ENCODE measurements at places on chromosomes 5 and 9.

- no peak for DNase-seq
Observed at GRCh38 chr5:121744577-121744976, 107.1 kb upstream of the FTMT start.

DNA sequence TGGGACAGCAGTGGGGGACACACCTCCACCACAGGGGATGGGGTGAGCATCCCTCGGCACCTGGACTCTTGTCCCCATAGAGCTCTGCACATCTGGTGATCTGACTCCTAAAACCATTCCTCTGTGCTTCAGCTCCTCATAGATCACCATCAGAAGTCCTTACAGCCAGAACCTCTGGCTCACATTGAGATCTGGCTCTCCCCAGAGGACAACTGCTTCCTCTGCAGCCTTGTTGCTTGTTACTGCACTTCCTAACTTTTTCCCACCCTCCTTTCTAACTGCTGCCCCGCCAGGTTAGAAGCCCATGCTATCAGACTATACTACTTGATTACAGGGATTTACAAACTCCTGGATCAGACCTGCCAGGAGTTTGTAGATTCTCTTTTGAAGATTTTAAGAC is 64.5 kb downstream of the ARSB start:
- no peak for DNase-seq

DNA sequence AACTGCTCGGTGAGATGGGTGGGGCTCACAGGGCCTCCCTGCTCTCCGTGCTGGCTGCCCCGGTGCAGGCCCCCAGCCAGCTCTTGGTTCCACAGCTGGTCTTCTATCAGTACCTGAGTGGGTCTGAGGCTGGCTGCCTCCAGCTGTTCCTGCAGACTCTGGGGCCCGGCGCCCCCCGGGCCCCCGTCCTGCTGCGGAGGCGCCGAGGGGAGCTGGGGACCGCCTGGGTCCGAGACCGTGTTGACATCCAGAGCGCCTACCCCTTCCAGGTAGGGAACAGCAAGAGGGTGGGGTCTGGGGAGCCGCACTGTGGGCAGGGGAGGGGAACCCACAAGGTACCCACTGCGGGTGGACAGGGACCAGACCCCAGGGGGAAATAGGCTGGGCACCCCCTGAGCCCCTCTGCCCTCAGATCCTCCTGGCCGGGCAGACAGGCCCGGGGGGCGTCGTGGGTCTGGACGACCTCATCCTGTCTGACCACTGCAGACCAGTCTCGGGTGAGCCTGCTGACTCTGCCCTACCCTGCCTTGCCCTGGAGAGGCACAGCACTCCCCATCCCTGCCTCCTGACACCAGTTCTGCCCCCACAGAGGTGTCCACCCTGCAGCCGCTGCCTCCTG is 2.8 kb downstream of the MAMDC4 start:
- no peak for DNase-seq

- DNase-seq, result no peak
Observed at GRCh38 chr9:88800329-88800682, 191.0 kb upstream of the S1PR3 start.

DNA sequence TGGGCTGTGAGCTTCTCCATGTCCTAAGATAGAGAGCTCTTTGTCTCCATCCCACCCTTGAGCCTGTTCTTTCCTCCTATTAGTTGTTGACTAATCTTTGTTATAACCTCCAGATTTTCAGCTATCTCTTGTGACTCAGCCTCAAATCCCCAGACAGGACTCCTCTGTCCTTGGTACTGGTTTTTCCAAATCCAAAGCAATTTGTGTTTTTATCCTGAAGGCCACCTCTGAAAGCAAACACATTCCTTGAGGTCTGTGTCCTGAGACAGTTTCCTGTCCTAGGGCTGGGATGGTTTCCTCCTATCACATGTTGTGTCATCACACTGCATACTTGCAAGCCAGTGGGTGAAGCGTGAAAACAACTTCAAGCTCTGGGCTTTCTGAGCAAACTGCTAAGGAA is 8.5 kb downstream of the TNC start:
- DNase-seq, result no peak

GRCh38 chr9:100884518-100884917 is 144.0 kb upstream of the PLPPR1 start:
- no peak for DNase-seq

GRCh38 chr5:1110307-1111240 is 1.3 kb downstream of the SLC12A7 start:
- no peak for DNase-seq

- DNase-seq, result no peak
Observed at GRCh38 chr5:168424594-168425323, 61.5 kb upstream of the RARS1 start.

DNA sequence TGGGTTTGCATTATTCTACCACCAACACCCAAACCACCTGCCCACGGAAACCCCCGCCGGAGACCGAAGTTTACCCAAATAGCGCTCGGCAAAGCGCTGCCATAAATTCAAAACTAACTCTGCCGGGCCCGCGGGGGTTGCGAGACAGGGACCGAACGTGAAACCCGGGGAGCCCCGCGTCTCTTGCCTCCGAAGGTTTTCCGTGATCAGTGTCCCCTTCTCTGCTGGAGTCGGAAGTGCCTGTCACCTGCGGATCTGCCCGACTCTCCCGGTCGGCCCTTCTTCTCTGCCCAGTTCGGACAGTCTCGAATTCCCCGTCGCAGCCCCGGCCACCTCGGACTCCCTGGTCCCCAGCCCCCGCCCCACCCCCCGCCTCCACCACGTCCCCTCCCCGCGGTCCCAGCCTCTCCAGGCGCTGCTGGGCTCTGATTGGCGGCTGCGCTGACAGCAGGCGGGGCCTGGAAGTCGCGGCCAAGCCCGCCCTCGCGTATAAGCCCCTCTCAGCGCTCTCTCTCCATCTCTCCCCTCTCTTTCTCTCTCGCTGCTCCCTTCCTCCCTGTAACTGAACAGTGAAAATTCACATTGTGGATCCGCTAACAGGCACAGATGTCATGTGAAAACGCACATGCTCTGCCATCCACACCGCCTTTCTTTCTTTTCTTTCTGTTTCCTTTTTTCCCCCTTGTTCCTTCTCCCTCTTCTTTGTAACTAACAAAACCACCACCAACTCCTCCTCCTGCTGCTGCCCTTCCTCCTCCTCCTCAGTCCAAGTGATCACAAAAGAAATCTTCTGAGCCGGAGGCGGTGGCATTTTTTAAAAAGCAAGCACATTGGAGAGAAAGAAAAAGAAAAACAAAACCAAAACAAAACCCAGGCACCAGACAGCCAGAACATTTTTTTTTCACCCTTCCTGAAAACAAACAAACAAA is at the start of gene RORB:
Gene RORB, plus strand, starts transcription at position 517 of the 929 bp plus-strand sequence. CDS start 642 bp downstream, outside the sequence.
- DNase-seq, result no peak

GRCh38 chr9:7137571-7137970 is 379.8 kb downstream of the KDM4C start:
- DNase-seq, result no peak

GRCh38 chr5:105739732-105740131 is 1931.0 kb downstream of the EFNA5 start:
- DNase-seq, result no peak

- DNase-seq, result no peak
Observed at GRCh38 chr5:151799407-151799806, 27.7 kb downstream of the G3BP1 start.

GRCh38 chr5:160169326-160169725 is 50.1 kb upstream of the PWWP2A start:
- no peak for DNase-seq

- DNase-seq, result no peak
Observed at GRCh38 chr9:18666348-18666747, 192.4 kb downstream of the ADAMTSL1 start.

GRCh38 chr5:36238502-36239295 is 3.0 kb downstream of the NADK2 start:
- no peak for DNase-seq

- DNase-seq, result no peak
Observed at GRCh38 chr5:179414459-179415261, 69.4 kb upstream of the ADAMTS2 start.

GRCh38 chr5:97480313-97480712 is 297.3 kb upstream of the RIOK2 start:
- DNase-seq, result no peak

DNA sequence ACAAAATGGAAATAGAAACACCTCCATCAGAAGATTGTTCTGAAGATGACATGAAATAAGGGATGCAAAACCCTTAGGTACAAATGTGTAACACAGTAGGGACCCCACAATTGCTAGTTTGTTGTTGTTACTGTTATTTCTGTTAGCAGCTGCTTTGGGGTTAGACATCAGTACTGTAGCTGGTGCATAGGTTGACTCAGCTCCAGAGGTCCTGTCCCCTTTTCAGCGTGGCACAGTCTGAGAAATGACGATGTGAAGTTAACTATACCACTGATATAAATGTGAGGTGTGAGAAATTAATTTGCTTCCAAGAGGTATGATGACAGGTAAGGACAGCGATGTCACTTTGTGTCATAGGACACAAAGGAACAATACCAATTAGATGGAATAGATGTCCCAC is 384.6 kb upstream of the KLF4 start:
- DNase-seq, result no peak

- peak; percentile 54 for DNase-seq
Observed at GRCh38 chr9:272251-273213, 57.9 kb downstream of the DOCK8 start.

GRCh38 chr5:1285883-1286291 is 9.0 kb downstream of the TERT start:
- no peak for DNase-seq

DNA sequence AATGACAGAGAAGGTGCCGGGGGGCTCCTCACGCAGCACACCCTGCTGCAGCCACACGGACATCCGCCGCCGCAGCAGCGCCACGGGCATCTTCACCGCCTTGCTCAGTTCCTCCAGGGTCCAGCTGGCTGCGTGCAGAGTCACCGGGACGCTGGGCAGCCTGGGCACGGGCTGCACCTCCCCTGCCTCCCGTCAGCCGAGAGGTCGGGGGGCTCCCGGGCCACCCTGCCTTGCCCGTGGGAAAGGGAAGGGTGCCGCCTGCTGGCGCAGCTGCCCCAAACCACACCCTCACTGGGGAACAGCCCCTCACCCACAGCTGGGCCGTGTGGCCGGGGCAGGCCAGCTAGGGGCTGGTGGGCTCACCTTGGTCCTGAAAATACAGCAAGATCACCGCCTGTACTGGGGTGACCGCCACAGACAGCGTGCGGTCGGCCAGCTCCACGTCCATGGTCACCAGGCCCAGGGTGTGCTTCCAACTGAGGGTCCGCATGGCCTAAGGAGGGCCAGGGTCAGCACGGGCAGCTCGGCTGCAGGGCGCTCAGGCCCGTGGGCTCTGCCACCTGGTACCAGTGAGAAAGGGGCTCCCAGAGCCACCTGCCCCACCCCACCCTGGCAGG is 3.6 kb upstream of the TMEM210 start:
- DNase-seq, result no peak

DNA sequence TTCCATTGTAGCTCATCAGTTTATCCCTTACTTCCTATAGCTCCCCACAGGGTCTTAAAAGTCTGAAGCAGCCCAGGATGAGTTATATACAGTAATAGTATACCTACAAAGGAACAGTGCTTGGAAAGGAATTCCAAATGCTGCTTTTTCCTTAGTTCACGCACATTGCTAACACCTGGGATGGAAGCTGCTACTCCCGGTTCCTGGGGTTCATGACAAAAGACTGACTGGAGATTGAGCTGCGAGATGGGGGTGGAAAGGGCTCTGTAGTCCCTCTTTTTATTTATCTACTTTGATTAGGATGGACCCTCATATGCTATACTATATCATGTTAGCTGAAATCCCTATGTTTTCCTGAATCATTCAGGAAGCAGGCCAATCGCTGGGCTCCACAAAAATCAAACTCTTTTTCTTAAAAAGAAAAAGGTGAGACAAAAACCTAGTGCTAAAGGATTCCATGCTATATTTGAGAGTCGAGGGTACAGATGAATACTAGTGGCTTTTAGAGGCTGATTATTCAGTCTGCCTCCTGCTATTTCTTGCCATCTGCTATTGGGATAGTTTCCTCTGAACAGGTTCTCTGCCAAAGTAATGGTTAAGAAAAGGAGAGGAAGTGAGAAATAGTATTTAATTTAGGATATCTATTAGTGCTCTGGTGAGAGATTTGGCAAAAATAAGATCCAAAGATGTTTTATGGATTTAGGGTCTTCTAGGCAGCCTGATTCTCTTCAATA is 81.2 kb downstream of the MRPS27 start:
- DNase-seq, result no peak

GRCh38 chr9:137297966-137298365 is 4.1 kb downstream of the NRARP start:
- no peak for DNase-seq

- DNase-seq, result no peak
Observed at GRCh38 chr9:3032898-3033297, 189.0 kb upstream of the PUM3 start.

DNA sequence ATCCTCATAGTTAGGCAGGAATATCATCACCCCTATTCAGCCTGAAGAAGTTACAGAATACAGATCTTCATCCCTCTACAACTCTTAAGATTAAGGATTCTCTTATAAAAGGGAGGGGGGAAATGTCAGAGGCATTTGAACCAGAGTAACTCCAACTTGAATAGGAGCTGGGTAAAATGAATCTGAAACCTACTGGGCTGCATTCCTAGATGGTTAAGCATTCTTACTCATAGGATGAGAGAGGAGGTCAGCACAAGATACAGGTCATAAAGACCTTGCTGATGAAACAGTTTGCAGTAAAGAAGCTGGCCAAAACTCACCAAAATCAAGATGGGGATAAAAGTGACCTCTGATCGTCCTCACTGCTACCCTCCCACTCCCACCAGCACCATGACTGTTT is 14.4 kb downstream of the FREM1 start:
- DNase-seq, result no peak

DNA sequence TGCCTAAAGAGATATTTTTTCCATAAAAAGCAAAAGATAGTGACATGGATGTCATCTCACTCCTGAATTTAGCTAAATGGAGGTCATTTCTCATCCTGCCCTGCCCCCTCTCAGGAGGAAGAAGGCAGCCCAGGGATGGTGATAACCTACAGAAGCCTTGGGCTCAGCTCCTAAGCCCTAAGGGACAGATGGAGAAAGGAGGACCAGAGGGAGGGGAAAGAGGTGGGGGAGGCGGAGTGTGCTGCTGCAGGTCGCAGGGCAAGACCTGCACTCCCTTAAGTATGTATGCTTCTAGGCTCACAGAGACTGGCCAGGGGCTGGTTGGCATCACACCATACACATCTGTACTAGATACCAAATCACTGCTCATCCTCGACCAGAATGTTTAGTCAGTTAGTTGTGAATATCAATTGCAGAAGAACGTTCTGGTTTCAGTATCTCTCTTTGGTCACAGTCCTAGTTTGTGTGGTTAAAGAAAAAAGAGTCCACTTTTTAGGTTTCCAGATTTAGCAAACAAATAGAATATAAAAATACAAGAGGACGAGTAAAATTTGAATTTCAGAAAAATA is 18.4 kb upstream of the CDKN2AIPNL start:
- no peak for DNase-seq

GRCh38 chr5:124590686-124591085 is 155.8 kb downstream of the ZNF608 start:
- DNase-seq, result no peak

Measured in activated T-helper 1 cell treated with anti-CD3 and anti-CD28 coated beads, Interleukin-2, amount 50 U/mL, for 16 hours (primary cell).